ENCODE measurements at places on chromosomes 11 and 22.

- DNase-seq, result no peak
Measured at GRCh38 chr11:118156531-118157185, 4.0 kb upstream of the SCN4B start.

- peak; percentile 99 for DNase-seq
Measured at GRCh38 chr22:30968924-30969531, at the start of gene TUG1. Gene TUG1 (plus strand): TSS chr22:30969265.

DNA sequence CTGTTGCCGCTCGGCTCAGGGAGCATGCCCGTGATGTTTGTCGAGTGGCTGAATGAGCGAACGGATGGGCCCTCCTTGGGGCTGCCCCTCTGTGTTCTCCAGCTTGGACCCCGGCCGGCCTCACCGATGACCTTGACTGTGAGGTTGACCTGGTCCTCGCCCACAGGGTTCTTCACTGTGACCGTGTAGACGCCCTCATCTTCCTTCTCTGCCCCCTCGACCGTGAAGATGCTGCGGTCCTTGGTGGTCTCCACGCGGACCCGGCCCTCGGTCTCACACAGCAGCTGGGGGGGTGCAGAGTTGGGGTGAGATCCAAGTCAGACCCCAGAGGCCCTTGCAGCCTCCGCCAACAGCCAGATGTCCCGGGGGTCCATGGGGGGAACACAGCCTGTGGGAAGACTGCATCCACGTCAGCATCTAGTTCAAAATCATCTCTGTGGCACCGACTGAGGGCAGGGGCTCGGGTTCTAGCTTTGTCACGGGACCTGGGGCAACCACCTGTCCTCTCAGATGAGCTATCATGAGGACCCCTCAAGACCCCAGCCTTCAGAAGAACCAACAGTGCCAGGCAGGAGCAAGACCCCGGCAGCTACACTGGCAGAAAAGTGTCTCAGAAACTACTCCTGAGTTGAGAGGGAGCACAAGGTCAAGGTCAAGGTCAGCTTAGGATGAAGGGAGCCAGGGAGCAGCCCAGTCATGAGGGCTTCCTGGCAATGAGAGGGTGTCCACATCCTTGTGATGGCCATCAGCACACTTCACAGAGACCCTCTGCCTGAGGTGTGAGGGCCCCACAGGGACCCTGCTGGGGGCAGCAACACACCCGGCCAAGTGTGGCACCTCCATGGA is 13.9 kb downstream of the MYBPC3 start:
- DNase-seq, result no peak

DNA sequence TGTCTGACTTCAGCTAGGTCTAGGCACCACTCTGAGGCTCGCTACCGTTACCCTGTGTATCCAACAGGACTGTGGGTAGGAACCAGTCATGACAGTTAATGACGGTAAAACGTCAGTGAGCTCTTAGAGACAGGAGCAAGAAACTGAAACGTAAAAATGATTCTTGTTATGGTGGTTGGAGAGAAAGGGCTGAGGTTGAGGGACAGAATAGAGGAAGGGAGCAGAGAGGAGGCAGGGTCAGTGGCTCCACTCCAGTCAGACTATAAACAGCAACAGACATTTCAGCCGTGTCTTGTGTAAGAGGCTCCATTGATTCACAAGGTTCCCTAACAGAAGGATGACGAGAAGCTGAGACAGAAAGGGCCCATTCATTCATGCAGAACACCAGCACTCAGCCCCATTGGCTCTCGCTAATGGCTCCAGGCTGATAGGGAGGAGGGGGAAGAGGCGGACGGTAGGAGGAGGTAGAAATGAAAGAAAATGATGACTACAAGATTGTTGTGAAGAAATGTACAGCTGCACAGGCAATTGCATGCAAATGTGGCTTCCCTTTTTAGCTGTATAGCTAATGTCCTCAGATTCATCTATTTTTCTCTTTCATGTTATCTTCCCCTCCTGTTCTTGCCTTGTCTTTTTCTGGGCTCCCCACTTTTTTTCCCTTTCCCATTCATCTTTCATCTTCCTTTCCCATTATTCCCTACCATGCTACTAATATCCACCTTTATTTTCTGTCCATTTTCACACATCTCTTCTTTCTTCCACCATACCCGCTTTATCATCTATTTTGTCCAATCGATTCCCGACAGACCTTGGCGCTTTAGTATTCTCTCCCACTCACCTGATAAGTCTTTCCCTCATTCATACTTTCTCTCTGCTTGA is 34.3 kb downstream of the ETS1 start:
- no peak for DNase-seq

DNA sequence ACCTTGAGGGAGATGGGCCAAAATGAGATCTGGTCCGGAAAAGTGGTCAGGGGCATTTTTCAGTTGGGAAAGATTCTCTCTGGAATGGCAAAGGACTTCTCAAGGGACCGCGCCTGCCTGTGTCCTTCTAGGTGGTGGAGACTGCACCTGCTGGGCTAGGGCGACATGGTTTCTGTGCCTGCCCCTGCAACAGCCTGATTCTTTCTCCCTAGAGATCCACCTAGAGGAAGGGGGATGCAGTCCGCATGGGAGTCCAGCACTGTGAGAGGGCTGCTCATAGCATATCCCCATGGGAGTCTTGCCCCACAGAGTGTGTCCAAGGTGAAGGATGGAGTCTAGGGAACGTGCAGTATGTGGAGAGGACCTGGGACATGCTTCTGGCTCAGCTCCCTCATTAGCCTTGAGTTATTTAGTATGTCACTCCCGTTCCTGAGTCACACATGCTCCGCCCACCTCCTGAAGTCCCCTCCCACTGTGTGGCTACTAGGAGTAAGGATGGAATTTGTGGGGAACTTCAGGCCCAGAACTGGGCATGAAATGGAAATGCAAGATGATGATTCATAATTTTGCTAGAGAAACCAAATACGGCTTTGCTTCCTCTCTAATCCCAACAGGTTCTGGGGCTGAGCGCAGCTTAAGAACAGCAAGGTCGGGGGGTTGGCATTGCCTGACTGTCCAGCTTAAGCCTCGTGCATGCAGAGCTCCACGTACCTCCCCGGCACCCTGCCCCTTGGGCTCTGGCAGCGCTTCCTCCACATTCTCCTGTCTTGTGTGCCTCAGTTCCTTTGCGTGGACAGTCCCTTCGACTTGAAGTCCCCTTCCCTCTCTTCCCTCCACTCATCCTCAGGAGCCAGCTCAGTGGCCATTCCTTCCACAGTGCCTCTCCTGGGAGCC is 35.0 kb downstream of the GRIK4 start:
- DNase-seq, result peak; percentile 94

DNA sequence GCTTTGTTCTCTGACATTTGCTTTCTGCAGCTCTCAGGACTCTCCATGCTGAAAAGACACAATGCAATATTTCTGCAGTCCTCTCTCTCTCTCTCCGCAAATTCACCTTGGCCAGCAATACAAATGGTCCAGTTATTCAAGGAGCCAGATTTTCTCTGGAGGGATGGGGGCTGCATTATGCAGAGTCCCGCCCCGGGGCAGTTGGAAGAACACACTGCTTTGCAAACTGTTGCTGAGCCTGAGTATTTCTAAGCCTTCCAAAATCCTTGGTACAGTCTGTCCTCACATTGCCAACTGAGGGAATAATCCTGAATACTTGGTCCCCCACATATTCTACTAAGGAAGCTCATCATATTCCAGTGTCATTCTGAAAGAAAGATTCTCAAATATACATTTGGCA is 94.3 kb upstream of the ZC3H12C start:
- DNase-seq, result no peak

- DNase-seq, result no peak
Measured at GRCh38 chr22:21626073-21626734, 3.6 kb downstream of the YDJC start.

DNA sequence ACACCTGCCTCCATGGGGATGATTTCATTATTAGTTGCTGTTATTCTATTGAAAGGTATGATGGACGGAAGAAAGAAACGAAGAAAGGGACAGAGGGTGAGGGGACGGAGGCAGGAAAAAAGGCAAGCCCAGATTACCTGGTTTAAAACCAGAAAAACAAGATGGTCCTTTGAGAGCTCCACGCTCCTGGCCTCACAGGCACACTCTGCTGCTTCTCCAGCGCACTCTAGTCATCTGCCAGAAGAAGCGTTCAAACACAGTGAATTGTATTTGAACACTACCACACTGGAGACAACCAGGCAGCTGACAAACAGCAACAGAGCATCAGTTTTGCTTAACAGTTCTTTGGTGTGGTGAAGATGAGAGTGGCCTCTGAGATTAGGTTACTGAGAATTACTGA is 216.9 kb downstream of the CADM1 start:
- DNase-seq, result no peak

- DNase-seq, result no peak
Measured at GRCh38 chr11:6472934-6473333, 807 bp downstream of the TRIM3 start.

- no peak for DNase-seq
Measured at GRCh38 chr11:126313826-126314225, 10.0 kb downstream of the DCPS start.

GRCh38 chr22:37151401-37151800 is 1.7 kb upstream of the IL2RB start:
- no peak for DNase-seq

DNA sequence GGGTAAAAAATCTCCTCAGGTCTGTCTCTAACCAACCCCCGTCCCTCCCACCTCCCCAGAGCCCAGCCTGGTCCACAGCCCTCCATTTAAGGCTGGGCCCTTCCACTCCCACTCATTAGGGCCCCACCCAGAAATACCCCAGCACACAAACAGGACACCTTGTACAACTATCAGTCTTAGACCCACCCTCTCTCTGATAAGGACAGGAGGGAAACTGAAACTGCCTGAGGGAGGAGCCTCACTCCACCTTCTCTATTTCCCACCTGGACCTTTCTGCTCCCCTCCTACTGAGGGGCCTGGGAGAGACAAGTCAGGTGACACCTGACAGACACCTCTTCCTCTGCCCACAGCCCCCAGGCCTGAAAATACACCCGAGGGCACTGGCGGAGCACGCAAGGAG is 90.2 kb downstream of the PLEKHA7 start:
- no peak for DNase-seq

DNA sequence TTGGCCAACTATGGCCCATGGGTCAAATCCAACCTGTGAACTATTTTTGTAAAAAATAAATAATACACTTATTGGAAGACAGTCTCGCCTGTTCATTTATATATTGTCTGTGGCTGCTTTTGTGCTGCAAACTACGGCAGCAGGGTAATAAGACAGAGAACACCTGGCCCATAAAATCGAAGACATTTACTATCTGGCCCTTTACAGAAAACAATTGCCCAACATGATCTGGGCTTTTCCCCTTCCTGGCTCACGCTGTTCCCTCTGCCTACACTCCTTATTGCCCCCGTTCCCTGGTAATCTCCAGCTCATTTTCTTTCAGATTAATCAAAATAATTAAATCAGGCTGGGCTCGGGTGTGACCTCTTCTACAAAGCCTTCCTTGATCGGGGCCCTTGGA is 5.6 kb downstream of the PLAAT2 start:
- no peak for DNase-seq

DNA sequence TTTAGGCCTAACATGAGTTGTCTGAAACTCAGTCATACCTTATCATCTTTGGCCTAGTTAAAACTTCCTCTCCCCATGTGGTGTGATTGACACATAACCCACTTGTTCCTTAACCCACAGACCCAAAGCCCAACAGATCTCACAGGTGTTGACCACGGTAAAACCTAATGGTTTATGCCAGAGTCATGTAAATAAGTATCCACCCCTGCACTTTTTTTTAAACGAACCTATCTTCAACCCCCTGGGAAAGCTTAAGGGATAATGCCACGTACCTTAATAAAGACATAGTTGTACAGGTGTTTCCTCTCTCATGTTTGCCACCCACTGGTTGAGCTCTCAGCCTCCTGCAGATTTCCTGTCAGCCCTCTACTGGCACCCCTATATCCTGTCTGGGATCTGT is 709.3 kb upstream of the CCDC179 start:
- no peak for DNase-seq

GRCh38 chr11:117606790-117607189 is 190.2 kb downstream of the DSCAML1 start:
- no peak for DNase-seq

DNA sequence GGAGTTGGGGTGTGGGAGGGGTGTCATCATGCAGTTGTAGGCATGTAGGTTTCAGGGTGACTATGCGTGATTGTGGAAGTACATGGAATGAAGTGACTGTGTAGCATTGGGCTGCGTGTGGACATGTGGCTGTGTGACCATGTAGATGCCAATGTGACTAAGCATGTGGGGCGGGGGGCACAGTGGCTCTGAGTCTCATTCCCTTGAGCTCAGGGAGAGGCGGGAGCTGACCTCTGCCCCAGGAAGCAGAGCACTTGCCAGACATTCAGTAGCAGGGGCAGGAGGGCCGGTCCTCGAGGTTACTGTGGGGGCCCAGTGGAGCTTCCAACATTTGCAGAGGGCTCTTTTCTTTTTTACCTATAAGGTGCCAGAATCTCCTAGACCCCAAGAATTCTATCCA is 440 bp upstream of the KLHL35 start:
- DNase-seq, result no peak

DNA sequence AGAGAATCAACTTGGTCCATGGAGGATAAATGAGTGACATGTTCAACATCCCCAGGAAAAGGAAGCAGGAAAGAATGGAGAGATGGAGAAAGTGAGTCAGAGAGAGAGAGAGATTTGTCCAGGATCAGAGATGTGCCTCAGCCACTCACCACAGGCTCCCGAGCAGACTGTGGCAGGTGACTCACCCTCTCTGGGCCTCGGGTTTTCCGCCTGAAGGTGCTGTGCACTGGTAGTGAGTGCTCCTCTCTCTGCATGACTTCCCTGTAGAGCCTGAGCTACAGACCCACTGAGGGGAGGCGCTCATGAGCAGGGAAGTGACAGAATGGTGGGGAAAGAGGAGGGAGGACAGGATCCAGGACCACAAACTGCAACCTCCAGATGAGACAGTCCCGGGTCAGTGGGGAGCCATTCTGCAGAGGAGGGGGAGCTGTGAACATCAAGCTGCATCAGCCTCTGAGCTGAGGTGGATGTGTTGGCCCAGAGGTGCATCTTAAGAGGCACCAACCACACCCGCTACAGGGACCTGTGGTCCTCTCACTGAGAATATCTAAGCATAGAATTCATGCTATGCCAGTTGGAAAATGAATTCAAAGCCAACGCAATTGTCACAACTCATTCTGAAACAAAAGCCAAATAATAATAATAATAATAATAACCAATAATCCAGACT is 433.4 kb downstream of the BRD1 start:
- DNase-seq, result no peak

GRCh38 chr11:27055065-27055682 is 14.6 kb downstream of the BBOX1 start:
- peak; percentile 83 for DNase-seq

DNA sequence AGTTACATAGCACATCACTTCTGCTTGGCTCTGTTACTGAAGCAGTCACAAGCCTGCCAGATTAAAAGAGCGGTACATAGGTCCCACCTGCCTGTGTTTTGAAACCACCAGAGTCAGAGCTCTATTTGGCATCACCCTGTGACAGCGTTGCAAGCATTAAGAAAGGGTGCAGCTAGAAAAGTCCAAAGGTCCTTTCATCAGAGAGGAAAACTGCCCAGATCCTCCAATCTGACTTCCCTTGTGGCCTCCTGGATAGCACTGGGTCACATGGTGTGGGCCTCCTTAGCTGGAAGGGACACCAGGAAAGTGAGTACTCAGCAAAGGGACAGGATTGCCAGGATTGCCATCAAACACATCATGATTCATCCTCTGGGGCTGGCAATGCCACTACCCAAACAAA is 22.9 kb downstream of the STX3 start:
- DNase-seq, result no peak

Data from brain microvascular endothelial cell (primary cell).